ENCODE measurements at places on chromosomes 12 and 14. TPM values are rescaled to one million over a fixed set of nuclear protein-coding genes. Genes with fewer than 3 reads are reported as not detected.

Gene ARMH4
- total RNA-seq: not detected

GRCh38 chr12:108955225-108955835 lies 65.5 kb downstream of the SVOP start:
- DNase-seq: no peak

Gene SLCO1B1
- total RNA-seq: not detected

Gene OAS1
- total RNA-seq: 41.6 TPM

DNA sequence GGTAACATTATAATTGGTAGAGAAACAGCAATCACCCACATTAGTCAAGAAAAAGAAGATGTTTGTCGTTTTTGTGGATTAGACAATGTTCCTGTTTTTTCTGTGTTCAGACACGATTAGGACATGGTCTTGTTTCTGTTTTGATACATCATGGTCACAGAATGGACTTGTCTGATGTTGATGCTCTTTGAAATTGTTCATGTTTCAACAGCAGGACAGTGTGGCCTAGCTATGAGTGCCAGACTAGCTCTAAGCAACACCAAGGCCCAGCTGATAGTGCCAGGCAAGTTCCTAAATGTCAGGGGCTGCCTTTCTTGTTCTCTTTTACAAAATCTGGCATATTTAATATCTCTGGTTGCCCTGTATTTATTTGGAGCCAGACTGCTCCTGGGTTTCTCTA lies 40.9 kb upstream of the TOMM20L start:
- no peak for DNase-seq

DNA sequence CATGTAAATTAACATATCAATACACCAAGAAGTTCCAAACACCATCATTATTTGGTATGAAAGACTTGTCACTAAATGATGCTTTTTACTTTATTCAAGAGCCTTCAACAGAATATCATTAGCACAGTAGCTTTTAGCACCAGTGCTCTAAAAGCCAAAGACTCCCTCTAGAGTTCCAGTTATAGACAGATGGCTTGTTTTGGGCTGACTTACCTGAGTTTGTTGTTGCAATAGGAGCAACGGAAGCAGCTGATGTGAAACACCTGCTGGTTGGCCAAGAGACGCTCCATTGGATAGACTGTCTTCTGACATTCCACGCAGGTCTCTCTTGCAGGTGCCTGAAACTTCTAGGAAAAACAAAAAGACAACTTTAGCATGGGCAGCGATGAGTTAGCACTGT lies 14.5 kb upstream of the CERS5 start:
- no peak for DNase-seq

- DNase-seq: no peak
Measured at GRCh38 chr12:84772281-84772680, 140.3 kb downstream of the SLC6A15 start.

Measured in activated naive CD4-positive, alpha-beta T cell treated with anti-CD3 and anti-CD28 coated beads for 36 hours (primary cell).